NCI-H1092 treated with DMSO at 0.1 percent for 48 hours (cell line): ENCODE measurements at places on chromosomes 13 and 19.
A peak's percentile ranks its signal among the peaks of the same experiment; 100 is the strongest.

DNA sequence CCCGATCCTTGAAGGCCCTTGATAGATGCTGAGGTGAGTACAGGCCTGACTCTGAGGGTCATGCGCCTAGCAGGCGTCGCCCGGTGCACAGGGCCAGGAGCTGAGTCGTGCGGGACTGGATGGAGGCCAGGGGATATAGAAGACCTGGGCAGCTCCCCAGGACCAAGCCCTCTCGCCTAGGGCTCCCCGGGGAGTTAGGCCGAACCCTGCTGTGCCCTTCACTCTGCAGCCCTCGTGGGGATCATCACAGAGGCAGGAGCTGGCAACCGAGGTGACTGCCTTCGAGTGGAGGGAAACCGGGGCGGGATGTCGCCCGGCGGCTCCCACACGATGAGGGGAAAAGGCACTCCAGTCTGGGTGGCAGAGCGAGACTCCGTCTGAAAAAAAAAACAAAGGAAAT is 11.7 kb downstream of the CSNK1G2 start:
- DNase-seq = no peak

GRCh38 chr13:113207890-113208420 is 514 bp downstream of the PCID2 start:
- peak; percentile 55 for DNase-seq

- peak; percentile 90 for DNase-seq
Observed at GRCh38 chr13:71864986-71865873, 1.8 kb downstream of the DACH1 start.

DNA sequence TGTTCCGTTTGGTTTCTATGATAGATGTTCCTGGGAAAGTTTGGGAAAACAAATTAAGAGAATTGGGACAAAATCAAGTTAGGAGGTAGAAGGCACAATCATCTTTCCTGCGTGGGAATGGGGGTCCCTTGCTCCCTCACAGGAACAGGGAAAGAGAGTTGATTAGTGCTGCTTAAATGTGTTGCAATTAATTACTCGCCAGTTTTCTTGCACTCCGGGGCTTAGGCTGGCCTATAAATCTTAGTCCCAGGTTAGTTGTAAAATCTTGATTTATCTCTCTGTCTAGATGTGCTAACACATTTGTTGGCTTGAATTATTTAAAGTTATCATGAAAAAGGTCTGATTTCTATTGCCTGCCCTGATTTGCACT is 10.1 kb downstream of the B3GLCT start:
- no peak for DNase-seq
